ENCODE measurements at places on chromosomes 7 and 10.

DNA sequence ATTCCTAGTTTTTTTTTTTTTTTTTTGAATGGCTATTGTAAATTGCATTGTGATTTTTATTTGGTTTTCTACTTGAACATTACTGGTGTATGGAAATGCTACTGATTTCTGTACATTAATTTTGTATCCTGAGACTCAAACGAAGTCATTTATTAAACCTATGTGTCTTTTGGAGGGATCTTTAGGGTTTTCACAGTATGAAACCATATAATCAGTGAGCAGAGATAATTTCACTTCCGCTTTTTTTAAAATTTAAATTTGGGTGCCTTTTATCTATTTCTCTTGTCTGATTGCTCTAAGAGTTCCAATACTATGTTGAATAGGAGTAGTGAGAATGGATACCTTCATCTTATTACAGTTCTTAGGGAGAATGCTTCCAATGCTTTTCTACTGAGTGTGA lies 102.7 kb downstream of the ZWINT start:
- no peak for DNase-seq

DNA sequence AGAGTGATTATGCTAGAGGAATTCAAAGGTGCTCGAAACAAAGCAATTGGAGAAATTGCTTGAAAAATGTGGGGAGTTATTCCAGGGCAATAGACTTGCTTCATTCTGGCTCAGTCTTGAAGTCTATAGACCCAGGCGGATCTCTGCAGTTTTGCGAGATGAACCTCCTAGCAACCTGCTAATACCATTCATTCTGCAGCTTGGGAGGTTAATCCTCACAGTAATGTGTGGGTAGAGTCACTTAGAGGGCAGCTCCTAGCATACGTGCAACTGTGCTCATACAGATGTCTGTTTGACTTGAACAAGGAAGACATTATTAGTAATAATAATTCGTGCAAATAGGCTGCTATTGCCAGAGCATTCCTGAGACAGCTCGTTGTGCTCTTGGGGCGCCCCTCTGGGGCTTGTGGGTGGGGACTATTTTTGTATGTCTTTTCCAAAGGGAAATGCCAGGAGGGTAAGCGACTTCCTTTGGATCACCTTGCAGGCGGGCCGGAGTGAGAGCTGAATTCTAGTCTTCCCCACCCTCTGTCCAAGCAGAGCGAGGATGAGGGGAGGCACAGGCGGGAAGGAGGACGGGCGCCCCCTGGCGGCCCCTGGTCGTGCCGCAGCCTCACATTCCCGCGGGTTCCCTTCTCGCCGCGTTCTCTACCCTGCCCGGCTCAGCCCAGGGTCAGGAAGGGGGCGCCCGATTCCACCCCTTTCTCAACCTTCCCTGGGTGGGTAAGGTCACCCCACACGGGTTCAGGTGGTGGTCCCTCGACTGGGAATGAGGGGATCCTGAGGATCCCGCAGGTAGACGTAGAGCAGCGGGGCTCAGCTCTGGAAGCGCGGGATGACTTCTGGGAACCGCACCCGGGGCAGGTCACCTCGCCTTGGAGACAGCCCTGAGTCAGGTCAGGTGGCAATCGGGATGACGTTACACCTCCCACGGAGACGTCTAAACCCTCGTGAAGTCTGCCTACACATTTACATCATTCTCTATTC lies 241.5 kb downstream of the PHTF2 start:
- DNase-seq: peak; percentile 15

- DNase-seq: no peak
Measured at GRCh38 chr10:30885423-30885822, 146.2 kb downstream of the ZNF438 start.

DNA sequence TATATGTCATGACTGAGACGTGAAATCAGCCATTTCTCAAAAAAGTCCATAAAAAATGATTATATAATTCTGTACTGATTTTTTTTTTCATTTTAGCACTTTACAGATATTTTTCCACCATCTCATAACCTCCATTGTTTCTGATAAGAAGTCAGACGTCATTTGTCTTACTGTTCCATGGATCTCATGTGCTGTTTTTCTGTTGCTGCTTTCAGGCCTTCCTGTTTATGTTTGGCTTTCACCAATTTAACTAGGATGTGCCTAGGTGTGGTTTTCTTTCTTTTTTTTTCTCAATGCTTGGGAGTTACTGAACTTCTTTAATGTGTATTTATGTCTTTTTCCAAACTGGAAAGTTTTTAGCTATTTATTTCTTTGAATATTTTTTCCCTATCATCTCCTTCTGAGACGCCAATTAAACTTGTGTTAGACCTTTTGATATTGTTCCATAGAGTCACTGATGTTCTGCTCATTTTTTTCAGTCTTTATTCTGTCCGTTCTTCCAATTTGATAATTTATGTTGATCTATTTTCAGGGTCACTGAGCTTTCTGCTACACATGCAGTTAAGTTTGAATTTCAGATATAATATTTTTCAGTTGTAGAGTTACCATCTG lies 43.3 kb downstream of the TAF3 start:
- no peak for DNase-seq

- DNase-seq: no peak
Measured at GRCh38 chr10:118882741-118883140, 128.0 kb upstream of the CACUL1 start.

DNA sequence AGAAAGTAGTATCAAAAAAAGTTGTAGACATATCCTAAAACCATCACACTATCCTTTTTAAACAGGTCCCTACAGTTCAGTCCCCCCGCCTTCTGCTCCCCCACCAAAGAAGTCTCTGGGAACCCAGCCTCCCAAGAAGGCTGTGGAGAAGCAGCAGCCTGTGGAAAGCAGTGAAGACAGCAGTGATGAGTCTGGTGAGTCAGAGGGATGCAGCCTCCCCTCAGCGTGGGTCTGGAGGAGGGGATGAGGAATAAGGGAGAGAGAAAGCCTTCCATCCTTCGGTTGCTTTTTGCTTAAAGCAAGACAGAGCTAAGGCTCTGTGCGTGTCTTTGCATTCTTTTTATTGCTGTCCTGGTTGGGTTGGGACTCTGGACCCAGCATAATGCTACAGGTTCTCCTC lies 7.6 kb downstream of the NOLC1 start:
- DNase-seq: no peak

DNA sequence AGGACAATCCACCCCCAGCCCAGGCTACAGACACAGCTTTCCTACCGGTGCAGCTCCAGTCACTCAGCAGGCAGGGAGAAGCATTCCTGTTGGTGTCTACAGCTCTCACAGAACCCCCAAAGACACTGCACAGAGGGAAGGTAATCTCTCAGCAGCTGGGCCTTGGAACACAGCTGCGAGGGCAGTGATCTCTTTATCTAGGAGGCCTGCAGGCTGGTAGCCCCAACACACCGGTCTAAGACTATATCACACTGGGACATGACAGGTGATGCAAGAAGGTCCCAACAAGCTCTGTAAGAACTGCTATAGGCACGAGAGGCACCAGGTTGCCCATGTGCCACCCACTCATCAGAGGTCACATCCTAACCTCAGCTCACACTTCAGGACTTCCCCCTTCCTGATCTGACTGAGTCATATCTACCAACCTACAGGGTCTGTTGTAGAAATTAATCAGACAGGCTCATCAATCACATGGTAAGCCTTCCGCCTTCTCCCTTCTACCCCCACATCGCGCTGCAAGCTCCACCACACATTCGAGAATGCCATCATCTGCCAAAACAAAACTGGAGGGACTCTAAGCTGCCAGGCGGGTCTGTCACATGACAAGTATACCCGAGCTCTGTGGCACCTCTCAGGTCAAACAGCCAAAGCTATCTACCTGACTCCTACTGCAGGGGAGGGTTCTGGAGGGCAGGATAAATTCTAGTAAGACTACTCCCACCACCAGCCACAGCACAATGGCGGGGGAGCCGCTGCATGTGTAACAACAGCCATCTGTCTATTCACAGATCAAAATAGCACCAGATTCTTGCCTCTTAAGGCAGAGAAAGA lies 26.1 kb downstream of the FAM53B start:
- peak; percentile 12 for DNase-seq

All from EL (cell line).